Activated T-cell treated with anti-CD3 and anti-CD28 coated beads for 4 hours (primary cell): ENCODE measurements at places on chromosomes 6 and 20.

DNA sequence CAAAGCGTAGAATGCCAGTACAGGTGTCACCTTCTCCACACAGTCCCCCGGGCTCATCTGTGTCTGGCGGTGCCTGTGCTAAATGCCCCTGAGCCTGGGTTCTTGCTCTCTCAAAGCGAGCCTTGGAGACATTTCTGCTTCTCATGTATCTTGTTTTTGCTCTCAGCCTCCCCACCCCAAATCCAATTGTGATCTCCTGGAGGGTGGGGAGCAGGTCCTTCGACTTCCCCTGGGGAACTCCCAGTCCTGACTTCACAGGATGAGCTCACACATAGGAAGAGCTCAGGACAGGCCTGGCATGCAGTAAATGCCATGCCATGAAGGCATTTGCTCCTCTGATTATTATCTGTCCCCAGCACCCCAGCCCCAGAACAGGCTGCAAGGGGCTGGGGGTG, 58.1 kb downstream of the NOL4L start:
- DNase-seq = no peak

GRCh38 chr6:35668744-35669450, 19.8 kb downstream of the FKBP5 start:
- no peak for DNase-seq

DNA sequence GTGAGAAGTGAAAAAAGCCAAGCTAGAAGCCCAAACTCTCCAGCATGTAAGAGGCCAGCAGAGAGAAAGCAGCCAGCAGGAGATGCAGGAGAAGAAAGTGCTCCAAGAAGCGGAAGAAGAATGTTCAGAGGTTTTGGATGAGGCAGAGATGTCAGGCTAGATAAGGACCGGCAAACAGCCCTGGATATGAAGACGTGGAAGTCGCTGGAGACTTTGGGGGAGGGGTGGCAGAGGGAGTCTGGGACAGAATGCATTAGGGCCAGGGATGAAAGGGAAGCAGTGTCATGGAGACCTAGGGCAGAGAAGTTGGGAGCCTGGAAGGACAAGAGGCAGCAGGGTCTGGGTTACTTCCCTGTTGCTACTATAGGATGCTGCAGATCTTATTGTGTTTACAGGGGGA, 5.3 kb upstream of the SCUBE3 start:
- DNase-seq = no peak

- DNase-seq = peak; percentile 2
Observed at GRCh38 chr20:58014628-58015315, 213.7 kb downstream of the ANKRD60 start.

DNA sequence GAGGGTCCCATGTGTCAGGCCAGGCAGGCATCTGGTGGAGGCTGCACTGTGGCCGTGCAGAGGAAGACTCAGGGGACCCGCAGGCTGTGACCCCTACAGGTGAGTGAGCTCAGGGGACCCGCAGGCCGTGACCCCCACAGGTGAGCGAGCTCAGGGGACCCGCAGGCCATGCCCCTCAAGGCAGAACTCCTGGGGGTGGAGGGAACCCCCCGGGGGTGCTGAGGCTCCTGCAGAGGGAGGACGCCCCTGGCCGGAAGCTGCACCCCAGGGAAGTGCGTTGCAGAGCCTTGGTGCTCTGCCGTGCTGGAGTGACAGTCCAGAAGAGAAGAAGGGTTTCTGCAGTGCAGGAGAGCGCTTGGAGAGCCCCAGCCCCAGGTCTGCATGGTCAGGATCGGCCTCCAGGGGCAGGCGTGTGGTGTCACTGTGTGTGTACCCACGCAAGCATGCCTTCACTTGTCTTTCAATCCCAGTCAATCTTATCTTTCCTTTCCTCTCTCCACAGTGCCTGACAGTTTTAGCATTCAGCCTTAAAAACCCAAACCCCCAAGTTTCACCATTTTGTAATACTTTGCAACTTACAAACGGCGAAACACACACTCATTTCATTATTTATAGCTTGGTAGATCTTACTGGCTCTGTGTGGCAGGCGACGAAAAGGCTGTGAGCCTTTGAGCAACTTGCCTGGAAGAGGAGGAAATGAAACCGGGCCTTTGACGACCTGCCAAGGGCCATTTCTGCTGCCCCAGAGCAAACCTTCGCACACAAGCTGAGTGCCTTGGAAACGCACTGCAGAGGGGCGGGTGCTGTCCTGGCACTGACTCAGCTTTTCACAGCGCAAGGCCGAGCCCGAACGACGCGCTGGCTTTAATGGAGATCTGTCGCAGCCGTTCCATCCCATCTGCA, 101.4 kb upstream of the AGPAT4 start:
- no peak for DNase-seq

GRCh38 chr20:8139899-8140298, 7.8 kb downstream of the PLCB1 start:
- no peak for DNase-seq

DNA sequence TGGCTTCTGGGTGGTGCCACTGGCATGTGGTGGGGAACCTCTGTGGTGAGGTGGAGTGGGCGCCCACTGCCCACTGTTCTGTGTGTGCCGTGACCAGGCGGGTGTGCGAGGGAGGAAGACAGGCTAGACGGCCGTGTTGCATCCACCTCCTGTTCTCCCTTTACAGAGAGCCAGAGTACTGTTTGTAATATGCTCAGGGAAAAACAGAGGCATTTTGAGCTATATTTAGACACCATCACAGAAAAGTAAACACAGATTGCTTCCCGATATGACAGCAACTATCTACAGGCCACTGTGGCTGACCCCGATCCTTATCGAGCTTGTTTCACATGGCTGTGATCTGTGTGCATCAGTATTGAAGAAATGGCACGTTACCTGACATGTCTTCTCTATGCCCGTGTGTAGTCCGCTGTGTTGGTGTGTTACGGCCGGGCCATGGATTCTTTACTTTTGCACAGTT, 45.6 kb downstream of the ARID1B start:
- no peak for DNase-seq

GRCh38 chr6:125346201-125346925, 44.6 kb upstream of the HDDC2 start:
- DNase-seq = no peak

GRCh38 chr6:169115632-169116031, 138.0 kb downstream of the THBS2 start:
- DNase-seq = no peak

- DNase-seq = no peak
Observed at GRCh38 chr6:28537509-28538140, 11.9 kb downstream of the GPX5 start.

- DNase-seq = no peak
Observed at GRCh38 chr6:129875610-129876520, 14.8 kb upstream of the TMEM244 start.

DNA sequence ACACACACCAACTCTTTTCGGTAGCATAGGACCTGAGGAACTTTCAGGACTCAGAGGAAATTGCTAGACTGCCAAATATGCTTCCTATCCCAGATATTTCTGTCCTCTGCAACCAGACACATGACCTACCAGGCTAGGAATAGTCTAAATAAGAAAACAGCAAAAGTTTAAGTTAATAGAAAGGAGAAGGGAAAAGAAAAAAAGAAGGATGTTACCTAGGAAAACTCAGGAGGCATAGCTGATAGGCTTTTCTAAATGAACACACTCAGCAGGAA, 74.6 kb downstream of the MAP3K5 start:
- no peak for DNase-seq
